C1 segment of cervical spinal cord (tissue), 14 donors: ENCODE measurements at places on chromosomes 12 and 14.

DNA sequence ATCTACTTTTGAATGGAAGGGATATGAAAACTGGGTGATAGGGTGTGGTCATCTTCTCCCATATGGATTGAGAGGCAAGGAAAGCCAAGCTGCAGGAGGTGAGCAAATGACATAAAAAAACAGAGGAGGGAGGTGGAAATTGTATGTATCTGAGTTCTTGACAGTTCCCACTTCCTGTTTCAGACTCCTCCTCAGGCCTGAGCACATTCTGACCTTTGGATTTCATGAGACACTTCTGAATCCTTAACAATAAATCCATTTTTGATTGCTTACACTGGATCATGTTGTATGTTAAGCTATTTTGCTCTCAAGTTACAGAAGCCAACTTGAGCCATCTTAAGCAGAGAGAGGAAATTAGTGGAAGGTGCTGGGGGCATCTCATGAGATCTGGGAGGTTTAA is 11.6 kb upstream of the SRSF5 start:
- no peak for DNase-seq

- DNase-seq: no peak
Measured at GRCh38 chr12:68962877-68963855, 30.2 kb upstream of the CPM start.

DNA sequence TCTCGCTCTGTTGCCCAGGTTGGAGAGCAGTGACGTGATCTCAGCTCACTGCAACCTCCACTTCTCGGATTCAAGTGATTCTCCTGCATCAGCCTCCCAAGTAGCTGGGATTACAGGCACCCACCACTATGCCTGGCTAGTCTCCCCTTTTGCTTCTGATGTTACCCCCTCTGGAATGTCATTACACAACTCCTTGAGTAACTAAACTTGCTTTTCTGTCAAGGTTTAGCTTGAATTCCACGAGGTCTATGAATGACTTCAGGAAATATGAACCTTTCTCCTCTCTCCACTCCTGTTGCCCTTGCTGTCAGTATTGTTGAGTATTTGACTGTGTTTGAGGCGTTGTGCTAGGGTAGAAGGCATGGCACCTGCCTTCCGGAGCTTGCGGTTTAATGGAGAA is 16.8 kb upstream of the RTRAF start:
- DNase-seq: no peak

- DNase-seq: no peak
Measured at GRCh38 chr14:30440961-30441360, 118.0 kb upstream of the G2E3 start.

GRCh38 chr12:52122904-52123303 is 43.4 kb downstream of the SMIM41 start:
- DNase-seq: no peak

DNA sequence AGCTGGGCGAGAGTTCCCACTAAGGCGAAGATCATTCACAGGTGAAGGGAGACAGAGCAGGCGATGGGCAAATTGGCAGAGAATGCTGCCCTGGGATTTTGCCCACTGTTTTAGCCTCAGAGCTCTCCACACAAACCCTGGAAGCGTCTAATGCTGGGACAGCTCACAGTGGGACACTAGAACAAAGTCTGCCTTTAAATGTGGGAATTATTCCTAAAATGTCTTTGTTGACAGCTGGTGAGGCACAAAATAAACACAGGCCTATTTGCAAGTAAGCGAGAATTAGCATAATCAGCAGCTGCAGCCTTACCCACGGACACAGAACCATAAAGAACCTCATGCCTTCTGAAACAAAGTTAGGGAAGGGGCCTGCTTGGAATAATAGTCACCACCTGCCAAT is 824.5 kb downstream of the AACS start:
- no peak for DNase-seq

- DNase-seq: no peak
Measured at GRCh38 chr12:56787498-56787897, 24.4 kb downstream of the HSD17B6 start.

GRCh38 chr14:23624830-23625404 is 11.2 kb upstream of the DHRS2 start:
- no peak for DNase-seq

GRCh38 chr12:26113853-26114719 is 10.8 kb downstream of the BHLHE41 start:
- peak; percentile 90 for DNase-seq

DNA sequence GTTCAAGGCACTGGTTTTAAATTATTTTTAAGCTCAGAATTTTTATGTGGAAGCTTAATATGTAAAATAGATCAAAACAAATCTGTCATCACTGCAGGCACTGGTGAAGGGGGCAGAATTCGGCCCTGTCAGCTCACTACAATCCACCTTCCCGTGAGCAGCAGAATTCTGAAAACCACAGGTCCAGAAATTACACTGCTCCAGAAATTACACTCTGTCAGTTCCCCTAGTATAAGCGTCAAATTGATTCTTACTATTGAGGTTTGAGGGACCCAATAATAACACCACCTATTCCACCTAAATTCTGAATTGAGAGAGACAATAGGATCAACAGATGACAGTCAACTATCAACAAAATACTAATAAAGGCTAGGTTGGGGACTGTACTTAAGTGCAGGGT is 245.5 kb downstream of the PHLDA1 start:
- no peak for DNase-seq

GRCh38 chr12:15323480-15323879 is 1.2 kb downstream of the PTPRO start:
- DNase-seq: no peak

GRCh38 chr12:72369423-72369959 is 97.3 kb downstream of the TRHDE start:
- no peak for DNase-seq

GRCh38 chr14:31961896-31962295 is 115.2 kb upstream of the ARHGAP5 start:
- DNase-seq: no peak

DNA sequence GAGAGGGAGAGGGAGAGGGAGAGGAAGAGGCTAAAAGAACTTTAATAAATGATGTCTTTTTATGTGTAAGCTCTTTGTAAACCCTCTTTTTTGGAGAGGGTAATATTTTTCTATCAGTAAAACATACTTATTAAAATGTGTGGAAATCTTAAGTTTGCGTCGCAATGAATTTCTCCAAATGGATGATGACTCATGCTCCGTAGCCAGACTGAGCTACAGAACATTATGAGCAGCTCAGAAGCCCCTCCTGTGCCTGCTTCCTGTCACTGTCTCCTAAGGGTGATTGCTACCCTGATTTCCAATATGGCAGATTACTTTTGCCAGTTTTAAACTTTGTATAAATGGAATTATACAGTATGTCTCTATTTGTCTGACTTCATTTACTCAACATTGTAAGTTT is 13.0 kb upstream of the PYGL start:
- DNase-seq: no peak

GRCh38 chr14:91817566-91818325 is 49.6 kb downstream of the TC2N start:
- no peak for DNase-seq

DNA sequence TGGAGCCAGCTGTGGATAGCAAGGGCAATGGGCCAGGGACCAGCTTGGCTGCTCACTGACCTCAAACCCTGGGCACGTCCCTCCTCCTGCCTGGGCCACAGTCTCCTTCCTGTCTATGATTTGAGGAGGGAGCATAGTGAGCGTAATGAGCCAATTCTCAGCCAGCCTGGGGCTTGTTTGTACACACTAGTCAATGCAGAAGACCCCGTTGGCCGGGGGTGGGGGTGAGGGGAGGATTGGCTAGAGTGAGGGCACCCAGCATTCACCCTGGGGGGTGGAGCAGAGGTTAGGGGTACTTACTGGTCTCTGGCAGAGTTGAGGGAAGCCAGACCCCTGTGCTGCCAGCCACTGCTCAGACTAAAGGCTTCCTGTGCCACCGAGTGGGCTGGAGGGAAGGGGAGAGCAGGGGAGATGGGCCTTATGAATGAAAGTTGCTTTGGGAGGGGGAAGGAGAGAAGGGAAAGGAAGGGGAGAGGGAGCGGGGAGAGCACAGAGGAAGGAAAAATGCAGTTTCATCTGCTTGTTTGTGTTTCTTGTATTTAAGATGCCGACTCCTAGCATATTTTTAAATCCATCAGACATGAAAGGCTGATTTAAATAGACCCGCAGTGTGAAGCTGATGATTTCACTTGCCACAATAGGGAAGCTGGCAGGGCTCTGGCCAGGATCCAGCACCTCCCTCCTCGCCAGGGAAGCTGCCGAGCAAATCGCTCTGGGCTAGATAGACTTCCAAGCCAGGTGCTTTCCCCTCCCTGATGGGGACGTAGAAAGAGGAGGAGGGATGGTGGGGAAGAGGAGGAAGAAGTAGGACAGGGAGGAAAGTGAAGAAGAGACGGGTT is 114.0 kb downstream of the PRMT8 start:
- DNase-seq: no peak

GRCh38 chr14:105498430-105499255 is 7.6 kb downstream of the TEDC1 start:
- peak; percentile 59 for DNase-seq

GRCh38 chr12:7093486-7093885 is 1.2 kb upstream of the C1R start:
- DNase-seq: no peak

DNA sequence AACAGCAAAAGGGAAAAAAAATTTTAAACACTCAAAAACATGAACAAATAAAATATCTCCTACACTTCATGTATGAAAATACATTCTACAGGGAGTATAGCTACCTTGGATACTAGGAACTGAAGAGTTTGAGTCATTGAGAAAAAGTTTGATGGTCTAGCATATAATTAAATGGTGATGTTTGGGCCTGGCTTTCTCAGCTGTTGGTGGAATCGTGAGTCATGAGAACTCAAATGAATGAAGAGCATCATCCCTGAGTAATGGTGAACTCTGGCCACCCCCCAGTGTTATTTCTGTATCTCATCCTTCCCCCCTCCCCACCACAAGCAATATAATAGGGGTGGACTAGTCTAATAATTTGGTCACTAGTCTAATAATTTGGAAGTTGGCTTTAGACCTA is 6.7 kb upstream of the SLC6A15 start:
- no peak for DNase-seq

GRCh38 chr14:33810308-33810707 is 140.6 kb downstream of the EGLN3 start:
- DNase-seq: no peak

DNA sequence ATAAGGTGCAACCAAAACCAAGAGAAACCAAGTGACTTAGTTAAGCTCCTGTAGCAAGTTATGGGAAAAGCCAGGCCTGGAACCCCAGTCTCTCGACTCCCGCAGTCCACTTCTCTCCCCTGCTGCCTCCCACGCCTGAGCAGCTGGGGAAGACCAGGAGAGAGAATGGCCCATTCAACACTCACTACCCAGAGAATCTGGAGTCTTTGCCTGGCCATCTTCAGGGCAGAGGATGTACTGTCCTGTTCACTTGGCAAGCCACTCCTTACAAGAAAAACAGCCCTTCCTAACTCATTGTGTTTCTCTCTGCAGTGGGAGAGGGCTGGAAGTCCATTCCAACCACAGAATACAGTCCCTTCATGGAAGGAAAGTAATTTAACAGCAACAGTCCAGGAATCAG is 1.8 kb downstream of the PITPNM2 start:
- no peak for DNase-seq

- no peak for DNase-seq
Measured at GRCh38 chr12:52119398-52120254, 40.1 kb downstream of the SMIM41 start.

DNA sequence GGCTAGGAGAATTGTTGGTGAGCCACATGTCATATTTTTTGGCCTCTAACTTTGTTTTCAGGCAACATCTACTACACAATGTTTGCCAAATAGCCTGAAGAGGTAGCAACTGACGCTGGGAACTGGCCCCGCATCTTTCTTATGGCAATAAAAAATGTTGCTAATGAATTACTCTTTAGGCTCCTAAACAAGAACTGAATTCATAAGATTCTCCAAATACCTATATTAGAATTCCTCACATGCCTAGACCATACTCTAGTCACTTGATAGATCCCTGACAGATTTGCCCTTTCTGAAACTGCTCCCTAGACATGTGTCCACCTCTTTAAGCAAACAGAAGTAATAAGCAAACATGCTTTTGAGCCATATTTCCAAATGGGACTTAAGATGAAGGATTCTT is 209.0 kb upstream of the ATXN7L3B start:
- DNase-seq: no peak

DNA sequence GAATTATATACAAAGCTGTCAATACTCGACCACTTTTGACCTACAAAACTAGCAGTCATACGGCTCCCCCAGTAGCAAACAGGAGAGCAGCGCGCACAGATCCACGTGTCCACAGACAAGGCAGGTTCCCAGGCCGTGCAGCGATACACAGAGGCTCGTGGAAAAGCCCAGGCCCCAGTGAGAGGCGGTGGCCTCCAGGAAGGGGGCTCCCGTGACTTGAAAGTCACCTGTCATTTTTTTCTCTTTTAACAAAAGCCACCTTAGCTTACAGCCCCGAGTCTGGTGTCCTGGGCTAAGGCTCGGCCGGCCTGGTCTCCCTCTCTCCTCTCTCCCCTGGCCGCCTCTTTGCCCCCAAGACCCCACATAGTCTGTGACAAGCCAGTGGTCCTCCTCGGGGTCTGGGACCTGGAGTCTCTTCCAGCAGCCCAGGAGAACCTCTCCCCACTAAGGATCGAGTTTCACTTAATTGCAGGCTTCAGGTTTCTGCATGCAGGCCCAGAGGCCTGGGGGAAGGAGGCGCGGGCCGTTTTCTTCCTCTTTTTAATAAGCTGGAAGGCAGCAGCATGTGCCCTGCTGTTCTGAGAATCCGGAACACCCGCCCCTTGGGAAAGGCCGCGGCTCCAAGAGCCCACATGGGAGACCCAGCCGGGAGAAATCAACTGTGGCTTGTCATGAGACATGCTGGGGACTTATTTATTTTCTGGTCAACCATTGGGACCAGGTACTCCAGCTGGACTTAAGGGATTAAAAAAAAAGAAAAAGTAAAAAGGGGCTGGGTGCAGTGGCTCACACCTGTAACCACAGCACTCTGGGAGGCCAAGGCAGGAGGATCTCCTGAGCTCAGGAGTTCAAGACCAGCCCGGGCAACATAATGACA is 15.9 kb downstream of the NCOR2 start:
- no peak for DNase-seq

DNA sequence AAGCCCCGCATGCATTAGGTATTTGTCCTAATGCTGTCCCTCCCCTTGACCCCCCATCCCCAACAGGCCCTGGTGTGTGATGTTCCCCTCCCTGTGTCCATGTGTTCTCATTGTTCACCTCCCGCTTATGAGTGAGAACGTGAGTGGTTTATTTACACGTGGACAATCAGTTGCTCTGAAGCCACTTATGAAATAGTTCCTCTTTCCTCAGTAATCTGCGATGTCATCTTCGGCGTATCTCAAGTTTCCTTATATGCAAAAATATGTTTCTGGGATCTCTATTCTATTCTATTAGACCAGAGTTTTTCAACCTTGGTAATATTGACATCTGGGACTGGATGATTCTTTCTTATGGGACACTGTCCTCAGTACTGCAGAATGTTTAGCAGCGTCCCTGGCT is 56.0 kb upstream of the DCD start:
- no peak for DNase-seq
